ENCODE measurements at places on chromosomes 11 and 22. TPM values are rescaled to one million over a fixed set of nuclear protein-coding genes. Genes with fewer than 3 reads are reported as not detected.

The TSPAN18 gene
- 21.3 TPM for total RNA-seq

The PNPLA5 gene
- not detected for total RNA-seq

The RNF121 gene
- 50.1 TPM for total RNA-seq

The ZNRF3 gene
- total RNA-seq, result 9.5 TPM

The SLC25A45 gene
- 4.0 TPM for total RNA-seq

The OTOG gene
- 0.78 TPM for total RNA-seq

The OR51Q1 gene
- not detected for total RNA-seq

GRCh38 chr11:116343270-116343669 lies 429.5 kb downstream of the BUD13 start:
- H3K36me3 ChIP-seq, result no peaks in the 10 kb centered on the region
- H3K4me1 ChIP-seq, result no peaks in the 10 kb centered on the region
- no peak overlapping the region for H3K27ac ChIP-seq
- no peak for DNase-seq

GRCh38 chr11:57213342-57214097 lies 23.5 kb downstream of the APLNR start:
- no peak overlapping the region for H3K4me3 ChIP-seq
- H3K4me1 ChIP-seq, result peaks cover 1% of the 10 kb centered on the region
- no peak overlapping the region for H3K27ac ChIP-seq
- H3K27me3 ChIP-seq, result no peaks in the 10 kb centered on the region
- DNase-seq, result no peak
- H3K36me3 ChIP-seq, result no peaks in the 10 kb centered on the region

- H3K4me3 ChIP-seq, result peak overlapping the region; percentile 20
- H3K36me3 ChIP-seq, result no peaks in the 10 kb centered on the region
These were observed 16.9 kb upstream of the C22orf42 start for GRCh38 chr22:32175683-32176644.
